Effector CD4-positive, alpha-beta T cell (primary cell): ENCODE measurements at places on chromosomes 12 and 14.

GRCh38 chr12:45658020-45658419, 71.5 kb upstream of the ARID2 start:
- DNase-seq: no peak

- no peak for DNase-seq
Observed at GRCh38 chr14:79834868-79835267, 376.4 kb downstream of the DIO2 start.

GRCh38 chr14:72924337-72924736, 1.9 kb upstream of the DCAF4 start:
- DNase-seq: no peak

DNA sequence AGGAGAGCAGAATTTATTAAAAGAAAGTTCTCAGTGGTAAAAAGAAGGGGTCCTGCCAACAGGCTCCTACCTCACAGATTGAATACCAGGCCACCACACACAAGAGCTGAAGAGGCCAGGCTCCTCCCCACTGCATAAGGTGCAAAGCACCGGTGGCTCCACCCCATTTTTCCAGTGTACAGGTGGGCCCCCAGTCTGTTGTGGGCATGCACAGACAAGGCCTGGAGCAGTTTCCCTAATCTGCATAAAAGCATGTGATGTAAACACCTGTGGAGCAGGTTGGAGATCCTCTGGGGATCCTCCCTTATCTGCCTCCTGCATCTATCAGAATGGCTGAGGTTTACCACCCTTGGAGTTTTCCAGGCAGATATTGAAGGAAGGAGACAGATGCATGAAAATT, 45.7 kb upstream of the PDZRN4 start:
- DNase-seq: no peak

DNA sequence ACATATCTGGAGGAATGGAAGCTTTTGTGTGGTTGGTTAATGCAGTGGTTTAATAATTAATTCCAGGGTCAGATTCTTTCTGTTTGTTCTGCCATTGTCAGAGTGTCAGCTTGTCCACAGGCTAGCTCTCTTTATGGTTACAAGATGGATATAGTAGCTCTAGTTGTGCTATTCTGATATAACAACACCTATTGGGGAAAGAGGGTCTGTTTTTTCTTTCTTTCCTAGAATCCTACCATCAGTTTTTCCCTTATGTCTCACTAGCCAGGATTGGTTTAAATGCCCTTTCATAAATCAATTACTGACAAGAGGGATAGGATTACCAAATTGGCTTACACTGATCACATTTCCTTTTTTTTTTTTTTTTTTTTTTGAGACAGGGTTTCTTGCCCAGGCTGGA, 27.8 kb downstream of the CNOT2 start:
- no peak for DNase-seq

DNA sequence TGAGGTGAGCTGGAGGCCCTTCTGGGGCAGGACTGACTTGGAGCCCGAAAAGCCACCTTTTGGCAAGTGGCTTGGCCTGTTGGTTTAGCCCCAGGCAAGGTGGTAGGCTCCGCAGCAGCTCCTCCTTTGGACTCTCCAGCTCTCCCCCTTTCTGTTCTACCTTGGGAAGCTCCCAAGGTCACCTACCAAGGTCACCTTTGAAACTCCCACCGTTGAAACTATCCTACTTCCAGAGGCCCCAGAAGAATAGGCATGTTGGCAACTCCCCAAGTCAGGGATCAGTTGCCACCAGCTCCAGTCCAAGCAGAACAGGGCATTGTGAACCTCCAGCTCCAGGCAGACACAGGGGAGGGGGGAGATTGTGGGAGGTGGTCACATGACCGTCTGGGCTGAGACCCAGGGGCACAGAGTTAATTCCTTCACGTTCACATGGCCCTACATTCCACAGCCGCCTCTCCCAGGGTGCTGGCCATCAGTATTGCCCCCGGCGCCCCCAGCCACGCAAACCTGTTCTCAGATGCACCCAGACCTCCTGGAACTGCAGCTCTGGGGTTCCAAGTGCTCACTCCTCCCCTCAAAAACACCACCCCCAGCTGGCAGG, 14.4 kb downstream of the IRF2BPL start:
- DNase-seq: no peak

DNA sequence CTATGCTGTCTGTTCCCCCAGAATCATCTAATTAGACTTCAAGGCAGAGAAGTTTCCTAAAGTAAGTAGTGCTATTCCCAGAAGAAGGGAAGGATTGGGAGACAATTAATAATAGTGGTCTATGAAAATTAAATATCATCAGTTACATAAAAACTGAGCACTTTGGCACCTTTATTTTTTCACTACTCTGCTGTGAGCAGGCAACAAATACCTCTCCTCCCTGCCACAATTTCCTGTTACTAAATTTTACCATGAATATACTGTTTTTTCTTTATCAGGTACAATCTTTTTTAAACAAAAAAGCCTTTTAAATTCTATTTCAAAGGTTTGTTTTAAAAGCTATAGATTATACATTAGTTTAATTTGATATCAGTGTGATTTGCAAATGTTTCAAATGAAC, 29.4 kb upstream of the KRAS start:
- DNase-seq: no peak

DNA sequence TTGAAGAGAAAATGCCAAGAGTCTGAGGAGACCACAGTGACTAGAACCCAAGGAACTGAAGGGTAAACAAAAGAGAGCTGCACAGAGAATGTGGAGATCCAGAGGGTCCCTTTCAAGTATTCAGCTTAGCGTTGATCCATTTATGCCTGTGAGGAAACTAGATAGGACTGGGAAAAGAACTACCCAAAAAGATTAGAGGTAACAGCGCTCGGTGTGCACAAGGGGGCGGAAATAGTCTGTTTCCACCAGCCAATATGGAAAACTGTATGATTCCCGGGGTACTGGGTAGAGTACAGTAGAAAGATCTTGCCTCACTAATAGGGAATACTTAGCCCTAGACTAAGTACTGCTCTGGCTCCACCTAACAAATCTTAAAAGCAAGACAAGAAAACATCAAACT, 135.5 kb downstream of the DPF3 start:
- no peak for DNase-seq

GRCh38 chr12:82517808-82518207, 159.5 kb downstream of the METTL25 start:
- no peak for DNase-seq

GRCh38 chr12:88225776-88226175, 83.7 kb downstream of the TMTC3 start:
- DNase-seq: no peak

DNA sequence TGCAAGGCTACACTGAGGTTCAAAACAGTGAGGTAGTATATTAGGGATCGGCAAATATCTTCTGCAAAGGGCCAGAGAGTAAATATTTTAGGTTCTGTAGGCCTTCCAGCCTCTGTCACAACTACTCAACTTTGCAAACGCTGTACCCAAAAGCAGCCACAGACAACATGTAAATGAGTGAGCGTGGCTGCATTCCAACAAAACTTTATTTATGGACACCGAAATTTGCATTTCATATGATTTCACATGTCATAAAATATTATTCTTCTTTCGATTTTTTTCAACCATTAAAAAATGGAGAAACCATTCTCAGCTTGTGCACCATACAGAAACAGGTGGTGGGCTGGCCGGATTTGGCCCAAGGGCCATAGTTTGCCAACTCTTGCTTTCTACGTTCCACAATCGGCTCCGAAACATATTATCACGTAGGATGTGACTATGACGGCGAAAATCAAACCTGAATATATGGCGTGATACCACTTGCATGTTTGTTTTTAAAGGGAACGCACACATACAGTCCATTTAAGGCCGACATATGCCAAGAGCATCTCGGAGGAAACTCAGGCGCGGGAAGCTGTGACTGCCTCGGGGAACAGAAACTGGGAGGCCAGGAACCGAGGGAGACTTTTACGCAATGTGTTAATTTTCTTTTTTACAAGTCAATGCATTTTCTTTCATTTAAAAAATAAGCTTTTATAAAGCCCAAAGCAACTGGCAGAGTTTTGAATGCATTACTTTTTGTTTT, 7.1 kb downstream of the NCOR2 start:
- DNase-seq: no peak

DNA sequence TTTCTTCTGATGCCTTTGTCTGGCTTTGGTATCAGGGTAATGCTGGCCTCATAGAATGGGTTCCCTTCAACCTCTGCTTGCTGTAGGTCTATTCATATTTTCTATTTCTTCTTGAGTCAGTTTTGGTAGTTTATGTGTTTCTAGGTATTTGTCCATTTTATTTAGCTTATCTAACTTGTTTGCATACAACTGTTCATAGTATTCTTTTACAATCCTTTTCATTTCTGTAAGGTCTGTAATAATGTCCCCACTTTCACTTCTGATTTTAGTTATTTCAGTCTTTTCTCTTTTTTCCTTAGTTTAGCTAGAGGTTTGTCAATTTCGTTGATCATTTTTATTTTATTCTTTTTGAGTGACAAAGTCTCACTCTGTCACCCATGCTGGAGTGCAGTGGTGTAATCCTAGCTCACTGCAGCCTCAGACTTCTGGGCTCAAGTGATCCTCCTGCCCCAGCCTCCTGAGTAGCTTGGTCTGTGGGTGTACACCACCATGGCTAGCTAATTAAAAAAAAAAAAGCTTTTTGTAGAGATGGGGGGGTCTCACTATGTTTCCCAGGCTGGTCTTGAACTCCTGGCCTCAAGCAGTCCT, 11.7 kb downstream of the TTLL5 start:
- no peak for DNase-seq

DNA sequence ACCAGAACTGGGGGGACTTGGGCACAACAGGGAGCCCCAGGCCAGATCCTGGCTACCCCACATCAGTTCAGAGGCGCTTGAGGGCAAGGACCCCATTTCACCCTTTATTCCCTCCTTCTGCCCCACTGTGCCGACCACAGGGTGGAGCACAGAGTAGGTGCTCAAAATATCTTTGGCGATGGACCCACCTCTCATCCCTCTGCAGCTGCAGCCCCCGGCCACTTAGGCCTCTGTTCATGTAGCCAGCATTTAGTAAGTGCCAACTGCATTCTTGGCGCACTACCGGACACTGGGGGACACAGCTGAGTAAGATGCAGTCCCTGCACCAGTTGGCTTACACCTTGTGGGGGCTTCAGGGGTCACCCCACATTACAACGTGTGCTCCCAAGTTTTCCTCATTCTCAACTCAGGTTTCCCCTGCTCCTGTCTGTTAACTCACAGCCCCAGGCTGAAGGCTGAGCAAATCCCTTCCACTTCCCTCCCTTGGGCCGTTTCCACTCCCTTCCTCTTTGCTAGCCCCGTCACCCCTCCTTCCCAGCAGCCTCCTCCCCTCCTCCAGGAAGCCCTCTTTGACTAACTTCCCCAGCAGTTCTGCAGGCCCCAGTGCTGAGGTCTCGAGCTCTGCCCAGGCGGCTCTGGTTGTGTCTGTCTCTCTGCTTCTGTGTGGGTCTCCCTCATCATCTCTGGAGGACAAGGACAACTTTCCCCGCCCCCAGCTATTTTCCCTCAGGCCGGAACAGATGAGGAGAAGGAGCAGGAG, 26.5 kb downstream of the KRT80 start:
- DNase-seq: no peak

- DNase-seq: no peak
Observed at GRCh38 chr14:69499436-69499835, 14.9 kb downstream of the PLEKHD1 start.

DNA sequence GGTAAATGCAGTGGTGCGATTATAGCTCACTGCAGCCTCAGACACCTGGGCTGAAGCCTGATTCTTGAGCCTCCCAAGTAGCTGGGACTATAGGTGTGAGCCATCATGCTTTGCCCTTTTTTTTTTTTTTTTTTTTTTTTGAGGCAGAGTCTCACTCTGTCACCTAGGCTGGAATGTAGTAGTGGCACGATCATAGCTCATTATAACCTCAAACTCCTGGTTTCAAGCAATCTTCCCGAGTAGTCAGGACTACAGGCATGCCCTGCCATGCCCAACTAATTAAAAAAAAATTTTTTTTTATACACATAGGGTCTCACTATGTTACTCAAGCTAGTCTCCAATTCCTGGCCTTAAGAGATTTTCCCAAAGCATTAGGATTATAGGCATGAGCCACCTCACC, 6.9 kb downstream of the ATP2A2 start:
- DNase-seq: no peak

DNA sequence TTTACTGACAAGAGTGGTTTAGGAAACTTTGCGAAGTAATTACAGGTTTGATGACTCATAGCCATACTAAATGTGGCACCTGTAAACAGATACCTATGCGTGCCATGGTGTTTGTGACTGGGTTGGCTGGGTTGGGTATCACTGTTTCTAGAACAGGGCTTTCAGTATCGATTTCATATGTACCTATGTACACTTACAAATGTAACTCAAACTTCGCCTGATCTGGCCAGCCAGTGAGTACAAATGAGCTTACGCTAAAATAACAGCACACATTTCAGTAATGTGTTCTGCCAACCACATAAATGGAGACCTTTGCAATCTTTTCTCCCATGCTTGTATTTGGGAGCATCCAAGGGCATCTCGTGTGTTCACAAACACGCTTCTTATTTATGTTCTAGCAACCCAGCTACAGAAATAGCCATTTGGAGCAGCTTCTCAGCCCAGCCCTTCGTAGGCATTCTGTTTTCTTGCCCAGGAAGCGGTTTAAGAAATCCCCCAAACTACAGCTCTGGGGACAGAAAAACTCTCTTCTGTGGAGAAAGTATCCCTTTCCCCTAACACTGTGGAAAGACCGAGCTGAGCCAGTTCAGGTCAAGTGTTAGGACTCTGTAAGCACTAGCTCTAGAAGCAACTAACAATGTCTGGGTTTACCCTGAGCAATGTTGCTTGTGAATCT, 42.3 kb upstream of the MDM1 start:
- DNase-seq: peak; percentile 12

DNA sequence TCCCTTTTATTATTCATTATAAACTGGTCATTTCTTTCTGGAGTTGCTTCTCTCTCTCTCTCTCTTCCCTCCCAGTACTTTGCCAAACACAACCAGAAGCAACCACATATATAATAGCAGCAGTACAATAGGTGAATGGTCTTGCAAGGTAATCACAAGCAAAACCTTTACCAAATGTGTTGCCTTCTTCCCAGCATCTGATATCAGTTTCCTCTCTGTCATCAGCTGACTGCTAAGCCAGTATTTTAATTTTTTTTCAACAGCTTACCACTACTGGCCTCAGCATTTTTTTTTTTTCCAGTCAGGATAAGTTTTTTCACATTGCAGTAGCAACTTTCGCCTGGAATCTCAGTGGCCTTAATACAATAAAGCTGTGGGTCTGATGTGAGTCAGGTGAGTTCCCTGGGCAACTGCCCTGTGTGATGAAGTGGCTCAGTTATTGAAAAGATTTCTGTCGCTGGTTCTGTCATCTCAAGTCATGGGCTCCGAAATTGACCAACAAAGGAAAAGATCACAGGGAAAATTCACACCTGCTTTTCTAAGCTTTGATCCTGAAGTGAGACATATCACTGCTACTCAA, 282.5 kb upstream of the AMIGO2 start:
- DNase-seq: no peak
